ENCODE measurements at places on chromosomes 11 and 22.

- DNase-seq: no peak
Measured at GRCh38 chr11:10394229-10395101, 60.6 kb upstream of the AMPD3 start.

DNA sequence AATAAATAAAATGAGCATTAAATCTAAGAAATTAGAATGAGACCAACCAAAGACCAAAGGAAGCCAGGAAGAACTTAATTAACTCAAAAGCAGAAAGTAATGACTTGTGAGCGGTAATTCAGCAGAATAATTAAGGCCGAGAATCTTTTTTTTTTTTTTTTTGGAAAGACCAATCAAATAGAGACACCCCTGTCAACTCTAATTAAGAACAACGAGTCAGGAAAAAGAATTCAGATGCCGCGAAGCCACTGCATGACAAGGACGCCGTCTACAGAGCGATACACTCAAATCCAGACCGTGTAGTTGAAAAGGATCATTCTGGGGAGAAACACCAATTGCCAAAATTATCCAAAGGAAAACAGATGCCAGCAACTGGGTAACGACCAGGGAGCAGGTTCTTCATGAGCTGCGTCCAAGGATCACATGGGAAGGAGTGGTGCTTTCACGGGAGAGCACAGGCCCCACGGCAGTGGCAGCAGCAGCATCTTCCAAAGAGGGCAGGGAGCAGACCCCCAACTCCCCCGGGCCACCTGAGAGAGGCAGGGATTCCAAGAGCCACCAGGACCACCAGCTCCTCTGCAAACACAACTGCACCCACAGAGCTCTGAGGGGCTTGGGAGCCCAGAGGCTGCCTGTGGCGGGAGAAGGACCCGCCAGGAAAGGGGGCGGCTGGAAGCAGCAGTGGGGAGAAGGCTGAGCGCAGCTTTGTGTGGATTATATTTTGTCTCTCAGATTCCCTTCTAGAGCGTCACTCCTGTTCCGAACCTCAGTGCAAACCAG lies 469.8 kb downstream of the BRD1 start:
- no peak for DNase-seq

DNA sequence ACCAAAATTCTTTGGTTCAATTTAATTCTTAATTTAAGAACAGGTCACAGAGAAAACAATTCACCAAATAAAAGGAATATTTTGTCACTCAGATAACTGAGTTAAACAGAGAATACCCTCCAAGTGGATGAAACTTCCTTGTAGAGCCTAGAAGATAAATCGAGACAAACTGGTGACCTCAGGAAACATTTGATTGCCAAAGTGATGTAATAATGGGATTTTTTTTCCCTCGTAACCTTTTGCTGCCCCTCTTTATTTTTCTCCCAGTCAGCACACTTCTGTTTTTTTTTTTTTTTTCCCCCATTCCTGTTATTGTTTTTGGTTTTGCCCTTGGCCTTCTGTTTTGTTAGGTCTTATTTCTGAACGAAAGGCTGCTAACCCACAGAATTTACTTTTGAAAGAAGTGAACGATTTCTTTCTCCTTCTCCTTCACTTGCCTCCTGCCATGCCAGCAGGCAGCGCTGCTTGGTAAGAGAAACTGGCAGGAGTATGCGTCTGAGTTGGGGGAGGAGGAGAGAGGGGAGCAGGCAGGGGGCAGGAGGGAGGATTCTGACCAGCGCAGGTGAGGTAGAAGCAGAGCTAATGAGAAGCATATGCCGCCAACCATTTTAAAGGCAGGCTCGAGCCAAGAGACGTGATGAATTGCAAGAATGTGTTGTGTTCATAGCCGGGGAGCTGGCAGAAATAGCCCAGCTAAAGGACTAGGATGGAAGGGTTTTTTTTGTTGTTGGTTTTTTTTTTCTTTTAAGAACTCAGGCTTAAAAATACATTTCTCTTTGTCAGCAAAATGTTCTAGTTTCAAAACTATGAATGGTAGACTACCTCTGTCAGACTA lies 121.9 kb upstream of the MTMR2 start:
- DNase-seq: no peak

DNA sequence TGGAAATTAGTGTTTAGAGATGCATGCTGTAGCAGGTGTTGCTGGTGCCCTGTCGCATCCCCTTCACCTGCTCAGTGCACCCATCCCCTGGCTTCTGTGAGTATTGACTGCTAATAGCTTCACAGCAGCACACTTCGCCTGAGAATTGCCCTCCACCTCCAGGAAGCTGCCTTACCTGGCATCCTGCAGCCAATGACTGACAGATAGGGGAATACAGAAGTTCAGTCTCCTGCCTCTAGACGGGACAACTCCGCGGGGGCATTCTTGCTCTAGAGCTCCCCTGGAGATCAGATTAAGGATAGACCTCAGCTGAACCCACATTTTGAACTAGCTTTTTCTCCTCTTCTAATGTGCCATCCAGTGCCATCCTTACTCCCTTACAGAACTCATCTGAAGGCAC lies 9.3 kb upstream of the CD3E start:
- DNase-seq: no peak

- DNase-seq: peak; percentile 52
Measured at GRCh38 chr11:82906236-82906635, 4.7 kb downstream of the DDIAS start.

DNA sequence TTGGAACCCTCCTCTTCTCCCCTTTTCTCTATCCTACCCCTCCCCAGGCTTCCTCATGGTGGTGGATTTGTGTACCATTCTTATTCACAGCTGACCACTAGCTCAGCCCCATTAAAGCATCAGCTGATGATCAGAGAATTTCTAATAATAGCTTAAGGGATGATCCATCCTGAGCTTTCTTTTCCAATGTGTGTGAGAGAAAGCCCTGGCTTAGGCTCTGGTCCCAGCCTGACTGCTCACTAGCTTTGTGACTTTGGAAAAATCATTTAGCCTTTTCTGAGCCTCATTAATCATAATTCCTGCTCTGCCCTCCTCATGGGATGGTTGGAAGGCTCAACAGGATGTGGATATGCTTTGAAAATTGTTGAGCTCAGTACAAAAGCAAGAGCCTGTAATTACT lies 26.3 kb upstream of the CCDC90B start:
- DNase-seq: no peak

- DNase-seq: no peak
Measured at GRCh38 chr11:29251738-29252137, 765.1 kb downstream of the KCNA4 start.

DNA sequence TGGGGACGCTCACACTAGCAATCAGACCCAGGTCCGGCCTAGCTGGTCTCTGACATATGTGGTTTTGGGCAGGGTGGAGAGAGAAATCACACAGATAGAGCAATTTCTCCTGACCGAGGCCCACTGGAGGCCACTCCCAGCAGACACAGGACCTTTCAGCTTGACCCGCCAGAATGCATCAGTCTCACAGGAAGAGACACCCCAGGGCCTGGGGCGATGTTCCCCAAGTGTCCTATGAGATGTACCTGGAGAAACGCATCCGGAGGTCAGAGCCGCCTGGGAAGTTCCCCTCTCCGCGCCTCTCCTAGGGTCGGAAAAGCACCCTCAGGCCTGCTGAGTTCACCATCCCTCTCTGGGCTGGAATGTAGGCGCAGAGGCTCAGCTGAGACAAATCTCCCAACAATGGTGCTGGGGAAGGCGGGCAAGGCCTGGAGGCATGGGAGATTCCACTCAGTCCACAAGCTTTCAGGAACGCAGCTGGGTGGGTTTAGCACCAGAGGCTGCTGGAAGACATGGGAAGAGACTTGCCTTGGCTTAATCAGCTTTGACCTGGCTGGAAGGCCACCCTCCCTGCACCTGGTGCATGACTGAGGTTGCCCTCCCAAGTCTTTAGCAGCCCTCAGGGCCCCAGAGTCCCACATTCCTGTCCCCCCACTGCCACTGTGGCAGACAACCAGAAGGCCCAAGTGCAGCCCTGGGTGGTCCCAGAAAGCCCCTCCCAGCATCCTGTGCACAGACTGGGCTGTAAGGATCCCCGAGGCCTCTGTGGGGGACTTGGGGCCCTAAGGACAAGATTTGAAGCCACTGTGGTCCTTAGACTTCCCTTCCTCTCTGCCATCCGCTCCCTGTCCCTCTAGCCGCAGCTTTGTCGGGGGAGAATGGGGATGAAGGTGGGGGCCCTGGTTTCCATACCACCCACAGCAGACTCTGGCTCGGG lies 57.5 kb downstream of the RTL6 start:
- DNase-seq: no peak

DNA sequence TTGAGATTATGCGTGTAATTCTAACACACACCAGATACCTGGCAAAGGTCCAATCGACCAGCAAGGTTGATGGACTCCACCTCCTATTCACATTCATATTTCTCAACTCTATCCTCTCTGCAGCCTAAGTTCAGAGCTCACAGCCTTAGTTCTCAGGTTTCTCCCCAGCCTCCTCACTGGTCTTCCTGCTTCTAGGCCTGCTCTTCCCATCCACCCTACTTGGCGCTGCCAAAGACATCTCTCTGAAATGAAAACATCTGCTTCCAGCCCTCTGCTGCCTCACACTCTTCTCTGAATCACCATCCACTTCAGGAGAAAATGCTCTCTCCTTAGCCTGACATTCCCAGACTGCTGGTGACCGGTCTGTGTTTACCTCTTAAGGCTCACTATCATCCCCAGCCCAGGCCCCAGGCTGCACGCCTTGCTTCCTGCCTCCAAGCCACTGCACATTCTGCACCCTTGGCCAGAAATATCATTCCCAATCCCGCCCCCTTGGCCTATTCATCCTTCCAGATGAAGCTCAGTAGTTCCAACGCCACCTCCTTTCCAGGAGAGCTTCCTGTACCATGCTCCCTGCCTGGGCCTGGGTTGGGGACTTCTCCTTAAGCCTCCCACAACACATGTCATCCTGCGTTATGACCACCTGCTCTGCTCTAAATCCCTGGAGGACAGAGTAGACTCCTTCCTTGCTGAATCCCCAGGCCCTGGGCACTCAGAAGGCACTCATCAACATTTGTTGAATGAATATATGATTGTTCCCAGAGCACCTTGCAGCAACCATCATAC lies 3.5 kb downstream of the ARRB1 start:
- DNase-seq: peak; percentile 86

DNA sequence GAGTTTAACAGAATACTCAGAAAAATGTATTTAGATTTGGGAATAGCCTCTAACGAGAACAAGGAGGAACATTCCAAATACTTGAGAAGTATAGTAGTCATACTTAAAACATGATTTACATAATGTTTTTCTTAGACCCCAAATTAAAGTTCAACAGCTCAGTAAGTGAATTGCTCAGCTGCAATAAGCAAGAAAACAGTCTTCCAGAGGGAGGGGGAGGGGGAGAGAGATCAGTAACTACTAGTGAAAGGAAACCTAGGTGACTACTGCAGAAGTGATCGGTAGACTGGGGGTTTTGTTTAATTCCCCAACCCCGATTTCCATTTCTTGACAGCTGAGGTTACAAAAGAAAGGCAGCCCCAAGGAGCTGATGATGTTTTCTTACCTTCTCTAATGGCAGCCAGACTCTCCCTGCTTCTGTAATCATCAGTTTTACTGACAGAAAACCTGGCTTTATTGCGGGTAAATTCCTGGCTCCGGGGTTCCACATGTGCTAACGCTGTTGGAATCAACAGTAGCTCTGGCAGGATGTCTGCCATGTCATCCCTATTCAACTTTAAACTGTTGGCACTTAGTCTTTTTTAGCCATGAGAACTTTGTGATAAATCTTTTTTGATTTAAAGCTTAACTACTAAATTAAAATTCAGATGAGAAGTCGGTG lies 82.4 kb upstream of the BIRC3 start:
- no peak for DNase-seq

- no peak for DNase-seq
Measured at GRCh38 chr22:46846832-46847355, 84.4 kb downstream of the TBC1D22A start.

GRCh38 chr11:113160808-113161124 lies 153.6 kb upstream of the TTC12 start:
- no peak for DNase-seq

DNA sequence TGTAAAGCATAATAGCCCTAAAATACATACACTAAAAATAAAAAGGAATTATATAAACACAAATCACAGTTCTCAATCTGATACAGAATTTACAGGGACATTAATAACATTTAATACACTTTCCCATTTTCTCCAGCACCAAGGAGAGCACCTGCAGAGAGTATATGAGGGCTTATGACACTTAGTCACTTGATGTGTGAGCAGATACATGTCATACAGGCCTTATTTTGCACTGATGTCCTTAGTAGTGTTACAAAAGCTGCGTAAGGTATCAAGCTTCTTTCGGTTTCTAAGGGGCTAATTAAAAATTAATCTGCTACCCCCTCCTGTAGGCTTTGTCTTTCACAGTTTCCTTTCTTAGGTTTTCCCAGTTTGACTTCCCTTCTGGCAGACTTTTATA lies 61.3 kb downstream of the TRIM44 start:
- no peak for DNase-seq

GRCh38 chr22:36079041-36079440 lies 50.4 kb upstream of the RBFOX2 start:
- DNase-seq: no peak

GRCh38 chr11:1630271-1630670 lies 696 bp downstream of the KRTAP5-5 start:
- no peak for DNase-seq

DNA sequence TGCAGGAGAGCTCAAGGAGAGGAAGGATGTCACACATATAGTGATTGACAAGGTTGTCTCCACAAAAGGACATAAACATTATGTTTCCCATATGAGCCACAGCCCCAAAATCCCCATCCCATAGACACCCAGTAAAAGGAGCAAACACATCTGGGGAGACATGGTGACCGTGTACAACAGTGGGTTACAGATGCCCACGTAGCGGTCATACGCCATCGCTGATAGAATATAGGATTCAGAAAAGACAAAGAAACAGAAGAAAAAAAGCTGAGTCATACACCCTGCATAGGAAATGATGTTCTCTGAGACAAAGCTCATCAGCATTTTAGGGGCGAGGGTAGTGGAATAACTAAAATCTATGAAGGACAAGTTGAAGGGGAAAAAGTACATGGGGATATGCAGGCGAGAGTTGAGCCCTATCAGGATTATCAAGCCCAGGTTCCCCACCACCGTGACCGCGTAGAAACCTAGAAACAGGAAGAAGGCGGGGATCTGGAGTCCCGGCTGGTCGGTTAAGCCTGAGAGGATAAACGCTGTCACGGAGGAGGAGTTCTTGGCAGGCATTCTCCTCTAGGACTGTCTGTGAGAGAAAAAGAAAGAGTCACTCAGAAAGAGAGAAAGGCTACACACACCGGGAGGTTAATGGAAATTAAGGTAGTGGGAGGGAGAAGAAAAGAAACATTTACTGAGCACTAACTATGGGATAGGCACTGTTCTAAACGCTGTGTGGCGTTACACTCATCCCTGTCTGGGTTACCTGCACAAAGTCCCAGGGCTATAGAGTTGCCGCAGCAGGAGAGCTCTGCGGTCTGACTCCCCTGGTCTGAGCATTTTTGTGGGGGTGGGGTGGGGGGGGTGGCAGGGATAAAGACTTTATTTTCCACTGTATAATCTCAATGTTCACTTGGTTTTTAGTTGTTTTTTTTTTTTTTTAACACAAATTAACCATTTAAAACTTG lies 36.1 kb upstream of the OR8B8 start:
- DNase-seq: peak; percentile 6

- DNase-seq: no peak
Measured at GRCh38 chr11:111392552-111392951, 13.5 kb upstream of the POU2AF1 start.
